ENCODE measurements at places on chromosomes 12 and 14.
A peak's percentile ranks its signal among the peaks of the same experiment; 100 is the strongest.

- DNase-seq, result peak; percentile 76
These were observed at the start of gene KLC1 for GRCh38 chr14:103628684-103629502. KLC1 (plus strand) TSS chr14:103629211; CDS start chr14:103654565, 25,354 bp downstream.

DNA sequence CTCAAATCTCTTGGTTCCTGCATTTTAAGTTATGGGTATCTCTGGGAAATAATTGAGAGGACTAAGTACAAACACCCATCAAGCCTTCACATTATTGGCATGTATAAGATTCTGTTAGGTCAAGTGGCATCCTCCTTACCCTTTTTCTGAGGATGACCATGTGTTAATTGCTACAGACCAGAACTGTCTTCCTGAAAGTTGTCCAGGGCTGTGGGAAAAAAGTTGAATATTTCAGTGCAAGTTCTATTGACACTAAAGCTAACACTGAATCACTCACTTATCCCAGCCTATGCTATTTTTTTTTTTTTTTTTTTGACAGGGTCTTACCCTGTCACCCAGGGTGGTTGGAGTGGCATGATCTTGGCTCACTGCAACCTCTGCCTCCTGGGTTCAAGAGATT, 130.1 kb upstream of the HIF1A start:
- DNase-seq, result no peak

DNA sequence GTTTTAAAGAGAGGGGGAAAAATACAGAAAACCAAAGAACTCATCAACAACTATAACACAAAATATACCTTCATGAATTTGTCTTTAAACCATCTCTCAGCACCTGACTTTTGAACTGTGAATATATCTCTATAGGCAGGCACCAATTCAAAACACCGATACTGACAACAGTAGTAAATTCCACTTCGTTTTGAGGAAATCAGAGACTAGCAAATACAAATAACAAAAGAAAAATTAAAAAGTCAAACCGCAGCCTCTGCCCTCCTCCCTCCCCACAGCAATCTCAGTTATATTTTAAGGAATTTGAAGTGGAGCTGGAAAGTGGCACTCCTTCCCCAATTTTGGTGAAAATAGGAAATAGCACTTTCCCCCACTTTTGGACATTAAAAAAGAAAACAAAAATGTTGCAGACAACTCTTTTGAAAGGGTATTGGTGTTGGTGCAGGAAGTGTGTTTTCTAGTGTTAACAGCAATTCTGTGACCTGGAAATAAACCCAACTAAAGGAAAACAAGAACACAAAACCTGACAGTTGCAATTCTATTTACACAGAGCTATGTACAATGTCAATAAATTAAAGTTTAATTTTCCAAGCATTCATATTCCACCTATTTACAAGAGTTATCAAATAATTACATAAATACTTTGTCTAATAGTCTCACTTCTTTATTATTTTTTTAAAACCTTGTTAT, 13.5 kb downstream of the TBX3 start:
- DNase-seq, result no peak

DNA sequence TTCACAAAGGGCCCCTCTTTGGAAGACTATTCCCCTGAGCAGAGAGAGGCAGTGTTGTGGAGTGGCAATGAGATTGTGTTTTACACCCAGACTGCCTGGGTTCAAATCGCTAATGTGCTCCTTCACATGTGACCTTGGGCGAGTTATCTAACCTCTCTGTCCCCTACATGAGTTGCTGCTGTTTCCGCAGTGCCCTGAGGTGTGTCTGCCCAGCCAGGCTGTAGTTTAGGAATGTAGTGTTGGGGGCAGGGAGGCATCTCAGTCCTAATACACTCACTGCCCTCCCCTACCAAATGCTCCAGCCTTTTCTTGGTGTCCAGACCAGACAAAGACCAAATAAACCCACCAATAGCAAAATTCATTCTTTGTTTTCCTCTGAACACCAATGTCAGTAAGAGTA, 78.6 kb downstream of the SLC24A4 start:
- no peak for DNase-seq

DNA sequence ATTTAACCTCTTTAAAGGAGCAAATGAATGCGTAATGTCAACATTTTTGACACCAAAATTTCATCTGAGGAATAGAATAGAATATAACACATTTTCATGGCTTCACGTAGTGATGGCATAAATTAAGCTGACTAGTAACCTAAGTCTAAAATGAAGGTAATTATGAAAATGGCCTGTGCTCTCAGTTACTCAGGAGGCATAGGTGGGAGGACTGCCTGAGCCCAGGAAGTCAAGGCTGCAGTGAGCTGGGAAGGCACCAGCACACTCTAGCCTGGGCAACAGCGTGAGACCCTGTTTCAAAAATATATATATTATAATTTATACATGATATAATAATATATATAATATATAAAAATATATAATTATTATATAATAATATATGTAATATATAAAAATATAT, 383.2 kb upstream of the ATP2B1 start:
- no peak for DNase-seq

Measured in CD4-positive, alpha-beta T cell (primary cell).